ENCODE measurements at places on chromosomes 5 and 9.

GRCh38 chr9:99478469-99479027, 256.5 kb downstream of the SEC61B start:
- DNase-seq, result no peak

GRCh38 chr5:174045470-174046025, at the start of gene NSG2:
Gene NSG2 (plus strand): TSS chr5:174045706. CDS start chr5:174046756, 1,050 bp downstream.
- DNase-seq, result peak; percentile 83

DNA sequence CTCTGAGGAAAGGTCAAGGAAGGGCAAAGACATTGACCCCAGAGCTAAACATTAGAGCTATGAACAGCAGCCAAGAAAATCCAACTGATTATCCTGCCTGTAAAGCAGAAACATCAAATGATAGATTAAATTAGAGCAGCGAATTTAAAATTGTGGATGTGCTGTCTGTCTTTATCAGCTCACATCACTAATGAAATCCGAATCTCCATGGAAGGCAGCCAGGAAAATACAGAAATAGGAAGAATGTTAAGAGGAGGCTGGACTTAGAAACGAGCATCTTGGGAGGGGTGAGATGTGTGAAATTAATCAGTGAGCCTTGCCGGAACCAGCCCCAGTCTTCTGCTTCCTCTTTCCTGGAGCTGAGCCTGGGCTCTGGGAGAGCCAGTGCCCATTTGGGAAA, 191.0 kb downstream of the PJA2 start:
- no peak for DNase-seq

GRCh38 chr5:146461319-146461718, 14.2 kb downstream of the TCERG1 start:
- no peak for DNase-seq

DNA sequence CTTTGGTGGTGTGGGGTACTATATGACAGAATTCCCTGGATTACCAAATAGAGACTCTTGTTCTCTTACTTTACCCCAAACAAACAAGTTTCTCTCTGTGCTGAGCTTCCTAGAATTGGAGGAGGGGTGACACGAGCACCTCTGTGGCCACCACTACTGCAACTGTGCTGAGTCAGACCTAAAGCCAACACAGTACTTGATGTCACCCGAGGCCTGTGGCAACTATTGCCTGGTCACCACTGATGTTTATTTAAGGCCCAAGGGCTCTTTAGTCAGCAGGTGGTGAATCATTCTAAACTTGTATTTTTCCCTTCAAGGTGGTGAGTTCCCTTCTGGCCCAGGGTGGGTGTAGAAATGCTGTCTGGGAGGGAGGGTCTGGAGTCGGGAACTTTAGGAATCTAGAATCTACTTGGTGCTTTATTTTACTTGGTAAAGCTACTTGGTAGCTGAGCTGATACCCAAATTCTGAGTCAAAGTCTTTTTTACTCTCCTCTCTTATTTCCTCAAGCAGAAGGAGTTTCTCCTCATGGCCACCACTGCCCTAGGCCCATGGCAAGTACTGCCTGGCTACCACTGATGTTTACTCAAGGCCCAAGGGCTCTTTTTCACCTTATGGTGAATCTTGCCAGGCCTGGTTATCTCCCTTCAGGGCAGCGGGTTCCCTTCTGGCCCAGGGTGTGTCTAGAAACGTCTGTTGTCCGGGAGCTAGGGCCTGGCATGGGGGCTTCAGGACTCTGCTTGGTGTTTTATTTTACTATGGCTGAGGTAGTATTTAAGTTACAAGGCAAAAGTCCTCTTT, 9.8 kb downstream of the LURAP1L start:
- DNase-seq, result no peak

- no peak for DNase-seq
These were observed 569.1 kb downstream of the ACTL7B start for GRCh38 chr9:108286638-108287206.

- no peak for DNase-seq
These were observed 14.7 kb upstream of the MLANA start for GRCh38 chr9:5876026-5876425.

DNA sequence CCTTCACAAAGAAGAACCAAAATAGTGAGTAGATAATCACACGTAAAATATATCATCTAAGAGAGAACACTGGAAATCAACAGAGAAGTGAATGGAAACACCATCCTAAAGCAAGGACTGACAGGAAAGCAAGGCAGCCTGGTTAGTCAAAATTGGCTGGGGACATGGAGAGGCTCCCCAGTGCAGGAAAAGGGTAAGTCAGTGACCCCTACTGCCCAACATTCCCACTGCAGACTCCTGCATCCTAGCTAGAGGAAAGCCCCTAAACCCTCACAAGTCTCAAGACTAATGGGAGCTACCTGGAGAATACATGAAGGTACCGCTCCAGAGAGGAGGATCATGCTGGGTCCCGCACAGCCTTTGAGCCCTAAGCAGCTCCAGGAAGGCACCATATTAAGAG, 60.1 kb downstream of the ZDHHC21 start:
- DNase-seq, result no peak

- no peak for DNase-seq
These were observed 8.1 kb downstream of the NDST1 start for GRCh38 chr5:150516011-150516410.

DNA sequence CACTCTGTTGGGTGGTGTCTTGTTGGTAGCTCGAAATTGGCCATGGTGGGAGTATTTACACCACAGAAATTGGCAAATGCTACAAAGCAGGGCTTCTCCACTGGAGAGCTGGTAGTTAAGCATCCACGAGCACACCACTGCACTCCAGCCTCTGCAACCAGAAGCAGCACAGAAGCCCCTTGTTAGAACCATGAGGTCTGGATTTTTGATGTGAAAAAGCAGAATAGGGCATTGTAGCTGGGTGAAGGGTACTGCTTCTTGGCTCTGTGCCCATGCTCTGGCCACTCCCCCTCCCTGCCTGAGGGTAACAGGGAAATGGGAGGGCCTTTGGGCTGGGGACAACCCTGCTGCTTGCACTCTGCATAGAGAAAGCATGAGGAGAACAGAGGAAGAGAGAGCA, 81.2 kb upstream of the UBTD2 start:
- no peak for DNase-seq

DNA sequence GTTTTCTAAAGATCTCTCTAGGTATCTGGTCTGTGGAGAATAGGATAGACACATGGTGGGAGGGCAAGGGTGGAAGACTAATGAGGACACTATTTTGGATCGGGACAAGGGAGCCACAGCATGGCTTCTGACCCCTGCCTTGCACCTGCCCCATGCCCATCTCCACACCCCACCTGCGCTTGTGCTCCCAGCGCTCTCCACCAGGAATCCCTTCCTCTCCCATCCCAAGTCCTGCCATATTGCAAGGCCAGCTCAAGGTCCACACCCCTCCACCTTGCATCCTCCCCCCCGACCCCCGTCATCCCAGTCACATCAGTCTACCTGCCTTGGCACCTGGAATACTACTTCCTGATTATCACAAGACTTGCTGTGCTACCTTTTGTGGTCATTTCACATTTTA, 44.2 kb upstream of the RETREG1 start:
- DNase-seq, result no peak

GRCh38 chr5:160434022-160434531, 12.4 kb downstream of the PTTG1 start:
- no peak for DNase-seq

DNA sequence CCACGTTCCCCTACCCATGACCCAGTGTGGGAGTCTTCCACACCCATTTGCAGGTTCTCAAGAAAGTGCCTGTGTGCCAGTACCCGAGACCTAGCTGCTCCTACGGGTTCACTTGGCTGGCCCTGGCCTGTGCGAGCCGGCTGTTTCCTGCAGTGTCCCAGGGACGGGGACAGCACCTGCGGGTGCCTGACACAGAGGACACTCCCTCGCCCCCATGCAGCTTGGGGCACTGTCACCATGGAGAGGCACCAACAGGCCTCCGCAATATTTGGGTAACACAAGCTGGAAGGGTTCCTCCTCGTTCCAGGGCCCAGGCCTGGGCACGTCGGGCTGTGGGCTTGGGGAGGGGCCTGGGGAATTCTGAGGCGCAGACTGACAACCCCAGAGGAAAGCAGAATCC, 41.4 kb downstream of the DUSP1 start:
- DNase-seq, result no peak

DNA sequence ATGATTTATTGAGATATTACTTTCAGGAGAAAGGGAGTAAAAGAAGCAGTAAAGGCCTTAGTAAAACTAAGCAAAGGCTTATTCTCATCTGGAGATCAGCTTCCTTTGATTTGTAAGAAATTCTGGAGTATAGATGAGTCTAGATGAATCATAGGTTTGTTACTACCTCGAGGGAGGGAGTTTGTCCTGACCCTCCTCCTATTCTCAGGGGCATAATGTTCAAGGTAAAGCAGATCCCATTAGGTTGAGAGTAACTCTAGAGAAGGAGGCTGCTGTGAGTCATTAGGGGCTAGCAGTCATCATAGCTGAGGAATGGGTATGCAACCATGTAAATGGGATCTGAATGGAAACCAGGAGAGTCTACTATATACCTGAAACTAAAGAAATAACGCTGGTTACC, 155.5 kb upstream of the MOCS2 start:
- no peak for DNase-seq

DNA sequence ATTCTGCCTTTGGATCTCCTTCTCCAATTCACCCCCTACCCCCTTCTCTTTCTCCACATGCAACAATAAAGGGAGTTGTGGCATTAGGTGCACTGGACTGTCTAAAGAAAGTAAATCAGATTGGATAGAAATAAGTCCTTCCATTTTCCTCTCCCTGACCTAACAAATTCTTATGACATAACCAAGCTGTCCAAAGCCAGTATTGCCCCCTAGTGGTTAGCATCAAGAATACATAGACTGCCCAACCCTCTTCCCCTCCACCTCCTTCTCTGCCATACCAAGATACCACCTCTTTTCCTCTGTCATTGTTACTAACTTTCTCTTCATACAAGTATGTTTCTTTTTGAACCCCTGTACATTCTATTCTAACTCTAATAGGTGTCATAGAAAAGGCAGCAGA, 45.7 kb downstream of the PPARGC1B start:
- no peak for DNase-seq

GRCh38 chr5:143037071-143037470, 266.9 kb downstream of the ARHGAP26 start:
- peak; percentile 19 for DNase-seq

DNA sequence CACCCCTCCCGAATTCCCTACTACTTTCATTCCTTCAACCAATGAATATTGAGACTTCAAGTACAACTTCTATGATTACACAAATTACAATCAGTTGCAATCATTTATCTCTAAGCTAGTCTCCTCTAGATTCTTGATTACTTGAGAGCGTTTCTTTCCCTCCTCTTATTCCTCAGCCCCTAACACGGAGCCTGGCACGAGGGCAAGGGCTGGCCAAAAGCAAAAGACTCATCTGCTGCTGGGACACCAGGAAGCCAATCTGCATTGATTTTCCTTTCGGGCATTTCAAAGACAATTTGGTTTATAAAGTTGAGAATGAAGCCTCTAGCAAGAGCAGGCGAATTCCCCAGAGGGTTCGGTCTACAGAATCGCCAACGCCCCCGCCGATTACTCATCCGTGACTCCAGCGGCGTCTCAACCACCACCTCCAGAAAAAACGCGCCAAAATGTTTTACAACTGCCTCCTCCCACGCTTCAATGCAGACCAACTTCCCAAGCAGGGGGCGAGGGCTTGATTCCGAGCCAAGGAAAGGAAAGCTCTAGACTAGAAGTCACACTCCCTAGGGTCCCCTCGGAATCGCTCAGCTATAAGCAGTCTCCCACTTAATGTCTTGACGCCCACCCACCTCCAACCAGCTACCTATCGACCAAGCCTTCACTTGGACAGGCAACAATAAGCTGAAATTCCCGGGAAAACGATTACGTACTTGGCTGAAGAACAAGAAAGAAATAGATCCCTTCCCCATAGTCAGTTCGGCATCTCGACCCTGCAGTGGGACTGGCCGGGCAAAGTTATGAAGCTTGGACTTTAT, 1.5 kb downstream of the PCSK1 start:
- DNase-seq, result peak; percentile 54

GRCh38 chr5:39254671-39255070, 35.3 kb upstream of the FYB1 start:
- no peak for DNase-seq

- DNase-seq, result peak; percentile 88
These were observed at the start of gene STK32A for GRCh38 chr5:147234825-147235635. Gene STK32A (plus strand): TSS chr5:147235026. CDS start chr5:147239635, 4,609 bp downstream.

DNA sequence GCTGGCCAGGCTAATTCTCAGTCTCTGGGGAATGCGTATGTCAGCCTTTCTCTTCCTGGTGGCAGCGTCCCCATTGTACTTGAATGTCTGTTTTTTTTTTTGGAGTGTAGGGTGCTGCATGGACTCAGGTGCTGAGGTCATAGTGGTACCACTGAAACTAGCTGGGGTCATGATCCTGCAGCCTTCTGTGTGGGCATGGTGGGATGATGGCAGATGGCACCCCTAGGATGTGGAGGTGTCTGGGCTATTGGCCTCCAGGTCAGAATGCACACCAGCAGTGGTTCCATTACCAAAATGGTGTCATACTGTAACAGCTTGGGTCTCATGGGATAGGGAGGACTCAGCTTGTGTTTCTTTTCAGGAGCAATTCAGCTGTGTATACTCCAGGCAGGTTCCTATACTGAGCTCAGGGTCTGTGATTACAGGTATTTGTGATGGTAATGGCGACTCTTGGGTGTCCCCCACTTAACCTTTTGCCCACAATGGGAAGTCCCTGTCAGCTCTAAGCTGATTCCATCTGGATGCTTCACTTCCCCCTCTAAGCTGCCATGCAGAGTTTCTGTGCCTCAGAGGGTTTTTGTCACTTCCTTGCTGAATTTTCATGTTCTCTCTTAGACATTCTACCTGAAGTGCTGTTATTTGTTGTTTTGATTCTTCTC, 17.9 kb downstream of the HSD17B4 start:
- peak; percentile 57 for DNase-seq

GRCh38 chr5:129120158-129120581, 25.6 kb downstream of the ISOC1 start:
- DNase-seq, result no peak

GRCh38 chr9:89346696-89347095, 28.4 kb downstream of the SECISBP2 start:
- no peak for DNase-seq

DNA sequence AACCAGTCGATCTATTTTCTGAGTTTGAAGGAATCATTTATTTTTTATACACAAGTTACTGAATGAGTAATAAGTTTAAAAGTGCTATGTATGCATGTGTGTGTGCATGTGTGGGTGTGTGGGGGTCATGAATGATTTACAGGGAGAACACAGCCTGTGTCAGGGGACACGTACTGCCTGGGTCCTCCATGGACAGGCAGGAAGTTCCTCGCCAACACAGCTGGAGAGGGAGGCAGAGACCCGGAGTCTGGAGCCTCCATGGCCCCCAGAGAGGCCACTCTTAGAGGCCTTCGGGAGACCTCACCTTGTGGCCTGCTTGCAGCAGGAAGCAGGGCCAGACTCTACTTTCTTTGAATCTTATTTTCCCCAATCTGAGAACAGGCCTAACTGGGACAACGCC, 144.7 kb downstream of the GABBR2 start:
- DNase-seq, result no peak

- no peak for DNase-seq
These were observed 294.4 kb downstream of the SEMA5A start for GRCh38 chr5:9251379-9251980.

DNA sequence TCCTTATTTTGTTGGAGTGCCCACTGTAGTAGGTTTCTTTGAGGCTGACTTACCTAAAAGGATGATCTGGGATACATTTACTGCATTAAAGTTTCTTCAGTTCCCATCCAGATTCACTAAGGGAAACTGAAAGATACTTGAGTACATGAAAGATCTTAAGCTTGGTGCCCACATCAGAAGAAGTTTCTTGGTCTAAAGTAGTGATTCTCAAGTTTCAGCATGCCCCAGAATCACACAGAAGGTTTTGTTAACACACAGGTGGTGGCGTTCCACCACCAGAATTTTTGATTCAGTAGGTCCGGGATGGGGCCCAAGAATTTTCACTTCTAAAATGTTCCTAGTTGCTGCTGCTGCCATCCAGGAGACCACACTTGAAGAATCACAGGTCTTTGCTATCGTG, 171.0 kb downstream of the ZNF462 start:
- no peak for DNase-seq
